ENCODE measurements at places on chromosomes 13 and 19. TPM values are rescaled to one million over a fixed set of nuclear protein-coding genes. Genes with fewer than 3 reads are reported as not detected.

DNA sequence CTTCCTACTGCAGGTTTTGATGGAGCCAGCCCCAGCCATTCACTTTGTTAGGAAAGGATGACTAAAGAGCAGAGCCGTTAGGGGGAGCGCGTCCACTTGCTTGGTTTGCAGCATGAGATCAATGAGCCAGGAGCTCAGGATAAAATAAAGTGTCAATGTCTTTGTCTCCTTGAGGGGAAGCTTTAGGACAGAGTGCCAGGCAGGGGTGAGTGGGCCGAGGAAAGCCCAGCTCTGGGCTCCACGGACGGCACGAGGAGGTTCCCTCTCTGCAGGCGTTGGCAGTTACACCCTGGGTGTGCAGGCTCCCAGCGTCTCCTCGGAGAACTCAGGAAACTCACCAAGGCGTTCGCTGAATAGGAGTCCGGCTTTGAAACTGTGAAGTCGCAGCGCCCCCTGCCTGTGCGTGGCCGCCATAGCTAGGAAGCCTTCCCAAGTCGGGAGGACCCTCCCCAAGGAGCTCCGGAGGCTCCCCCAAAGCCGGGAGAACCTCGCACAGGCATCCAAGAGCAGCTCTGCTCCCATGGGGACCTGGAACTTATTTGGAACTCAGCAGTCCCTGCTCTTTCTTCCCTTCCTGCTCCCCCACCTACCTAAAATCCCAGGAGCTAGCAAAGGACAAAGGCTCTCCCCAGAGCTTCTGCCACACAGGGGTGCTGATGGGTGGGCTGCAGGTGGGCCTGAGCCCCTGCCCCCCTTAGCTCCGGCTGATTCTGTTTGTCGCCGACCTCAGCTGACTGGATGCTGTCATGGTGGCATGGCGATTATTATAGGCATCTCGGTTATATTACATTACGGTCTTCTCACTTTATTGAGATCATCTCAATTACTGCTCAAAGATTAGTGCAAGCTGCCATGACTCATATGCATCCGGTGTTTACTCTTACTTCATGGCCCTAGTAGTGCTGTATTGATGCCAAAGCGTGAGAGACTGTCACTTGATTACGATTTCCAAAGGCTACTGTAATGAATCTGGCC lies 34.4 kb downstream of the GSX1 start:
- H3K27me3 ChIP-seq = peaks cover 71% of the 10 kb centered on the region
- DNase-seq = peak; percentile 60
- H3K36me3 ChIP-seq = no peaks in the 10 kb centered on the region
- H3K4me1 ChIP-seq = no peaks in the 10 kb centered on the region
- no peak overlapping the region for H3K4me3 ChIP-seq

DNA sequence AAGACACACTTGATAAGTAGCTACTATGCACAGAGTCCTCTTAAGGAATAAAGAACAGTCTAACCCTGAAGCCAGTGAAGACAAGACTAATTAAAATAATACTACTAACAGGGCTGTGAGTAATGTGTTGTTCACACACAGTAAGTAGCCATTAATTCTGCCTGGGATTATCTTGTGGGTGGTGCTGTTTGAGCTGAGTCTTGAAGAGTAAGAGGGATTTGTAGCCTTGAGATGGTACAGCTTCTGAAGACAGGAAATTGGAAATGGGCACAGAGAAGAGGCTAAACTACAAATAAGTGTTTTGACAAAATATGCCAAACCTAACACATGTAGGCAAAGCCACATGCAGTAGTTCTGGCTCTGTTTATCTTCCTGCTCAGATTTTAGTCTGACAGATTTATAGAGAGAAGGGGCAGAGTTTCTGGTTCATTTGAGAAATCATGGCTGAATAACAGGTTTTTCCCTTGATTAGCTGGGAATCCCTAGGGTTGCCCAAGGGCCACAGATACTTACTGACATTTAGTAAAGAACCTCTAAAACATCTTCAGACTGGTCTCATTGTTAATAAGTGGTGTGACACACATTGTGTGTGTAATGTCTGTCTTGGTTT lies 38.0 kb downstream of the ITGBL1 start:
- no peak overlapping the region for H3K4me3 ChIP-seq
- H3K27ac ChIP-seq = no peak overlapping the region
- no peaks in the 10 kb centered on the region for H3K36me3 ChIP-seq
- H3K27me3 ChIP-seq = no peaks in the 10 kb centered on the region
- no peaks in the 10 kb centered on the region for H3K4me1 ChIP-seq

DNA sequence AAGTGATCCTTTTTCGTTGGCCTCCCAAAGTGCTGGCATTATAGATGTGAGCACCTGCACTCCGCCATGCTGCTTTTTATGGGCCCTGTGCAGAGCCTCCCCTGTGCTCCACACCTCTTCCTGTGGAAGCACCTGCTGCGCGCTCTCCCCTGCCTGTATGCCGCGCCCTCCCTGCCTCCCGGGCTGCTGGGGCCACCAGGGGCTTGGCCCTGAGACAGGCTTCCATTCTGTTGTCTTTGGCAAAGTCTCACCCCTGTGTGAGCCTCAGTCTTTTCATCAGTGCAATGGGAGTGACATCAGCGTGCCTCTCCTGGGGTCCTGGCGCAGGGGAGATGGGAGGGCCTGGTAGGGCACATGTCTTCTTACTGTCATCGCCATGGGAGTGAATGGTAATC lies 1.3 kb downstream of the FAM174C start:
- peaks cover 38% of the 10 kb centered on the region for H3K4me1 ChIP-seq
- no peaks in the 10 kb centered on the region for H3K27me3 ChIP-seq
- H3K36me3 ChIP-seq = peaks cover 60% of the 10 kb centered on the region
- H3K27ac ChIP-seq = peak overlapping the region; percentile 99
- peak overlapping the region; percentile 56 for H3K4me3 ChIP-seq

DNA sequence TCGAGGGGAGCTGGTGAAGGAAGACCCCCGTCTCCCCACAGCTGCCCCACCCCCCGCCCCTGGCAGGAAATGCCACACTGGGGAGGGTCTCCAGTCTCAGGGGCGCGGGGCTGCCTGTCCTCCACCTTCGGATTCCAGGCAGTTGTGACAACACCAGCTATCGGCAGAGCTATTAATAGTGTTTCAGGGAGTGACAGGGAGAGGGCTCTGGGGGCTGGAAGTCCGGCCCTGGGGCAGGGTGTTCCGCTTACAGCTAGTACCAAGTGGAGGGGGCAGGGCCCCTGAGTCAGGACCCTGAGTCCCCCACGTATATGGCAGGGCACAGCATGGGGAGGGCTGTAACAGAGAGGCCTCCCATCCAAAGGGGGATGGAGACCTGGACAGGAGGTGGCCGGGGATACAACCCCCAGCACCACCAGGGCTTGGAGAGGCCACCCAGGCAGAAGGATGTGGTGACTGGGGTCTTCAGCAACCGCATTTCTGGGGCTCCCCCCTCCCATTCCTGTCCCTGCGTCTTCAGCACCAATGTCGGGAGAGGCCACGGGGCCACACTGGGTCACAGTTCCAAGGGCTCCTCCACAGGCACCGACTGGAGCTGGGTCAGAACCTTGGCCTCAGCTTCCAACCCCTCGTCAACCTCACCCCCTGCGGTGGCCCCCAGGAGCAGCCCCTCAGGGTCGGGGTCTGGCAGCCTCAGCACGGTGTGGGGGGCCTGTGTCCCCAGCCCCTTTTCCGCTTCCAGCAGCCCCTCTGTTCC lies 3.9 kb downstream of the SIX5 start:
- H3K27ac ChIP-seq = peak overlapping the region; percentile 49
- H3K4me1 ChIP-seq = peaks cover 41% of the 10 kb centered on the region
- no peaks in the 10 kb centered on the region for H3K36me3 ChIP-seq
- H3K4me3 ChIP-seq = no peak overlapping the region
- no peaks in the 10 kb centered on the region for H3K27me3 ChIP-seq

- H3K4me1 ChIP-seq = no peaks in the 10 kb centered on the region
- H3K4me3 ChIP-seq = no peak overlapping the region
- H3K36me3 ChIP-seq = no peaks in the 10 kb centered on the region
These were observed 20.5 kb upstream of the SLC7A10 start for GRCh38 chr19:33245948-33246708.

DNA sequence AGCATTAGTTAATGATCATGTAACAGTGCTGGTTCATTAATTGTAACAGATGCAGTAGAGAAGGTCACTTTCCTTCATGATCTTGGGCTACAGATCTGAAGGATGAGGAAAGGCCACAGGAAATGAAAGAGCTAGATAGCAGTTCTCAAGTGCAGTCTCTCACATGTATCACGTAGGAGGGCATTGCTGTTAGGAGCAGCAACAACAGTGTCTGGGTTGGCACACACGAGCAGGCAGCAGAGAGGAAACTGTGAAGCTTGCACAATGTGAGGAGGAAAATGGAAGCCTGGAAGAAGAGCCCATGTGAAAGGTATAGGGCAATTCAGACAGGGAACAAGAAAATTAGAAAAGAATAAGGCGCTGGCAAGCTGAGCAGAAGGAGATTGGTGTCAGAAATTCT lies 1741.5 kb downstream of the PCDH9 start:
- H3K36me3 ChIP-seq = no peaks in the 10 kb centered on the region
- no peak for DNase-seq
- H3K4me3 ChIP-seq = no peak overlapping the region

DNA sequence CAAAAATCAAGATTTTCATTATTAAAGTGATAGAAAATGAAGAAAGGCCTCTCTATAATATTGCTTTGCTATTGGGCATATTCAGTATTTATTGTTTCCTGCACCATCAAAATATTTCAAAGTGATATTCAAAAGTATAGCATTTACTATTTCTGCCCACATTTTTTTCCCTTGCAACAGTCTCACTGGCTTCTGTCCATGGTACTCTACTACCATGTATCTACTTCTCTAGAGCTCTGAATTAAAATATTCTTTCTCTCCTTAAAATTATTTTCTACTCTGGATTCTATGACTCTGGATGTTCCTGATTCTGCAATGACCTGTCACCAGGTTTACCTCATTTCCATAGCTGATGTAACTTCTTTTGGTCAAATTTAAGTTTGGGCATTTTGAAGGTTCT lies 1508.3 kb upstream of the PRR20A start:
- no peak overlapping the region for H3K4me3 ChIP-seq
- no peaks in the 10 kb centered on the region for H3K36me3 ChIP-seq
- H3K27ac ChIP-seq = no peak overlapping the region
- no peaks in the 10 kb centered on the region for H3K27me3 ChIP-seq

DNA sequence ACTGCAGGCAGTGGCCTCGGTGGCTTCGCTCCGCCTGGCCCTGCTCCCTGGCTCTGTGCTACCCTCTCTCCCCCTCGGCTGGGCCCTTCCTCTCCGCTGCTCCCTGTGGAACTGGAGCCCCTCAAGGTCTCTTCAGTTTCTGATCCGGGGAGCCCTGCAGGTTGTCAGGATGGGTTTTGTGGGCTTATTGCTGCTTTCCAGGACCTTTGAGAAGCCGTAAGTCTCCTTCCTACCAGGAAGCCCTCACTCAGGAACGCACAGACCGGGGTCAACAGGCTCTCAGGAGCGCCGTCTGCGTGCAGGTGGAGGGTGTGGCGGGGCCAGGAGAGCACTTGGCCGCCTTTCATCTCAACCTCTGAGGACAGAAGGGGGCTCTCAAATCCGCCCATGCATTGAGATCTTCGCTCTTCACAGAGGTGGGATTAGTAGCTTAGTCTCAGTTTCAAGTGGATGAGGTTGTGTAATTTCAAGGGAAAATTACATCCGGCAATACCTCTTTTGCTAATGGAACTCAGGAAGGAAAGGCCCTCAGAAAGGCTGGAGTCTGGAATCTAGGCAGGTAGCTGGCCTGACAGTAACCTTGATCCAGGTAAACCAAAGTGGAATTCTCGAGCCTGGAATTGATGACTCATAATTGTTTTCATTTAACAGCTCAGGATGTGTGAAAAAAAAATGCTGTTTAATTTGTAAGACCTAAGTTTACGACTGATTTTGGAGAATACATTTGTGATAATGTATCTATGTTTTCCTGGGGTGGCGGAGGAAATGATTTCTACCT lies 102.0 kb downstream of the ATP11A start:
- no peaks in the 10 kb centered on the region for H3K4me1 ChIP-seq
- no peak for DNase-seq
- no peaks in the 10 kb centered on the region for H3K27me3 ChIP-seq
- H3K27ac ChIP-seq = no peak overlapping the region
- no peak overlapping the region for H3K4me3 ChIP-seq

DNA sequence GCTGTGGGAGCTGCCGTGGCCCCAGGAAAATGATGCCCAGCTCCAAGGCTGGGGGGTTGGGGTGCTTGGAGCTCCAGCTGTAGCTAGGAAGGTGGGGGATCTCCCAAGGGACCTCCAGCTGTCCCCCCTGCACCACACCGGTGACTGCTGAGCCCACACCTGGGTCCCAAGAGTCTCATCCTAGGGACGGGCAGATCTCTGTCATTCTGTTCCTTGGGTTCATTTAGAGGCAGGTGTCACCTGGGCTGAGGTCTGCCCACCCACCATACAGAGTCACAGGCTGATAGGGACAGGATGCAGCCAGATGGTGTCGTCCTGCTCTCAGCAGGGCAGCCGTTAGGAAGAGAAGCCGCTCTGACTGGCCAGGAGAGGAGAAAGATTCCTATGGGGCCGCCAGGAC lies 5.3 kb downstream of the F2RL3 start:
- H3K36me3 ChIP-seq = no peaks in the 10 kb centered on the region
- H3K4me1 ChIP-seq = peaks cover 11% of the 10 kb centered on the region
- H3K27me3 ChIP-seq = no peaks in the 10 kb centered on the region
- no peak for DNase-seq

DNA sequence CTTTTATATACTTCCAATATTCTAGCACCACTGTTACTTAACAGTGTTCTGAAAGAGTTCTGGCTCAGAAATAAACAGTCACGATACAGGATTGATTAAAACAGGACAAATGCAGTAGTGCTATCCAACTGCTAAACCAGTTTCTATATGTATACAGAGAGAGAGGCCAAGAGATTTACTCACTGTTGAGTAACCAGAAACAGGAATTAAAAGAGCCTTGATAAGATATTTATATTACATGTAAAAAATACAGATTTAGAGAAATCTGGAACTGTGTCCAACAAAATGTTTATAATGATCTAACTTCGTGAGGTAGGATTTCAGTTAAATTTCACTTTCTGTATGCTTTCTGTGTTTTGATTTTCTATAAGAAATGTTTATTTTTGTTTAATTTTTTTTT lies 116.6 kb downstream of the CDK8 start:
- H3K4me1 ChIP-seq = no peaks in the 10 kb centered on the region
- H3K4me3 ChIP-seq = no peak overlapping the region
- H3K27ac ChIP-seq = no peak overlapping the region
- DNase-seq = no peak
- H3K36me3 ChIP-seq = no peaks in the 10 kb centered on the region

DNA sequence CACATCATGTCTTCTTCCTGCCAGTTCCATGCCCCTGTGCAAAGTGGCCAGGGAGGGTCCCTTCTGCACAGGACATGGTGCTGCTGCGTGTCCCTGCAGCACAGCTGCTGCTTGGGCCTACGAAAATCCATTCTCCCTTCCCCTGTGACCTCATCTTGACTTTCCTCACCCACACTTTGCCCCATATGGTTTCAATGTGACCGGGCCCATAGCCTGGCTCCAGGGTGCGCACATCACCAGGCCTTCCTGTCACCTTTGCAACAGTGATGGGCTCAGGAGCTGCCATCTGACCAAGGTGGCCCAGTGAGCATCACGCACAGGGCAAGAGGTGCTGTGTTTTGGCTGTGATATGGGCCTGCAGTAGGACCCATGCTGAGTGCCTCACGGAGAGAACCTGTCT lies 10.8 kb downstream of the PPP1R12C start:
- peaks cover 11% of the 10 kb centered on the region for H3K36me3 ChIP-seq
- H3K27me3 ChIP-seq = no peaks in the 10 kb centered on the region
- H3K27ac ChIP-seq = no peak overlapping the region
- no peaks in the 10 kb centered on the region for H3K4me1 ChIP-seq
- no peak for DNase-seq
- no peak overlapping the region for H3K4me3 ChIP-seq

KLK6 gene
- 2.1 TPM for total RNA-seq

C19orf81 gene
- total RNA-seq = not detected

CEACAM20 gene
- total RNA-seq = not detected

Measured in tibial nerve (tissue), 4 donors.